ENCODE measurements at places on chromosomes 4 and X.

GRCh38 chr4:17347445-17347844 is 164.4 kb downstream of the QDPR start:
- peak; percentile 65 for DNase-seq

GRCh38 chr4:4985844-4986243 is 33.4 kb downstream of the CYTL1 start:
- no peak for DNase-seq

DNA sequence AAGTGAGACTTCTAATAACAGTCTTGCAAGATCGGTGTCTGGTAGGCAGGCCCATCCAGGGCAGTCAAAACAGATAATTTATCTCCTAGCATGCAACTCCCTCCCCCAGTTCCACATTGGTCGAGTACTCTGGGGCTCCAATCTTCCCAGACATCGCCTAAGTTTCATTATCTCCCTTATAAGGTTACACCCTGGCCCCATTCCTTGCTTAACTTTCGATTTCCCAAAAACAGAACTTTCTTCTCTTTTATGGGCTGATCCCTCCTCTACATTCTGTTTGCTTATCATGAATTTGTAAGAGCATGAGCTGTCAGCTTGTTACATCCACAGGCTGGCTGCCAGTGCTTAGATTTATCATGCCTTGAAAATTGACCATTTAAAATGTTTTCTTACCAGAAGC is 471.3 kb downstream of the TECRL start:
- no peak for DNase-seq

GRCh38 chr4:108811486-108811885 is 48.6 kb upstream of the ETNPPL start:
- no peak for DNase-seq

GRCh38 chr4:56181140-56181953 is 205.9 kb downstream of the AASDH start:
- DNase-seq, result peak; percentile 64

DNA sequence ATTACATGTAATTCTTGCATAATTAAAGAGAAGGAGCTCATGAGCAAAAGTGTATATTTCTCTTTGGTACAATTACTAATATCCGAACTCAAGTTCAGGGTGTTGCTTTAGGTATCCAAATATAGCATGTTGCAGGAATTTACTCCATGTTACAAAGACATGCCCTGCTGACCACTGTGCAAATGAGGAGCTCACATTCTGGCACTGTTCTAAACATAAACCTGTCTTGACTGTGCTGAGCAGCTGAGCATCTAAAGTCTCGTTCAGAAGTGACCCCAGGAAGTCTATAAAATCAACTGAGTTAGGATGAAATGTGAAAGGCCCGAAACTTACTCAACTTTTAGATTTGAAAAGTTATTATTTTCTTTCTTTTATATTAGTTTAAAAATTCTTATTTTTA is 124.3 kb downstream of the STIM2 start:
- DNase-seq, result no peak

DNA sequence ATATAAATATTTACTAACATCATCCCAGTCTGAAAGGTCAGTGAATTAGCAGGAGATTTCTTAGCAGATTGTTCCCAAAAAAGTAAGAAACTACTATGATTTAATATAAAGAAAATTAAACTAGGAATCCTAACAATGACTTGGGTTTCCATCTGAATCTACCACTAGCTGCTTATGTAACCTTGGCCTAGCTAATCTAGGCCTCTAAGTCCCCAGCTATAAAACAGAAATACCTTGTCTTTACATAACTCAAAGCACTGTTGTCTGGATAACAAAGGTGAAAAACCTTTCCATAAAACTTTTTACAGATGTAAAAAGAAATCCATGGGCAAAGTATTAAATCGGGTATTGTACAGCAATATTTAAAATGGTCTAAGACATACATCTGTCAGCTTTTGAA is 3.0 kb downstream of the FBXL5 start:
- no peak for DNase-seq

- no peak for DNase-seq
These were observed 42.0 kb downstream of the MFAP3L start for GRCh38 chr4:169984173-169984572.

GRCh38 chr4:54879576-54879975 is 221.8 kb downstream of the KIT start:
- DNase-seq, result no peak

DNA sequence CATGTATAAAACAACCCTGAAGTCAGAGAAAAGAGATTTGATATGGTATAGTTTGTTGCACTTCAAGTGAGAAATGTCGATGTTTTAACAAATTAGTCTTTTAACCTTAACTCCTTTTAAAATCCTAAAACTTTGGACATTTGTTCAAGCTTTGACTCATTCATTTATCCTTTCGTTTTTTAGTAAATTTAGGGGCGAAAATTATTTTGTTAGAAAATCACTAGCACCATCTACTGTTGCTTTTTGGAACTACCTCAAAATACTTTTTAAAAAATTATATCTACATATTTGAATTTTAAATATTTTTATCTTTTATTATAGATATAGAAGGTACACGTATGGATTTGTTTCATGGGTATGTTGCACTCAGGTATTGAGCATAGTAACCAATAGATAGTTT is 165.1 kb upstream of the POF1B start:
- no peak for DNase-seq

DNA sequence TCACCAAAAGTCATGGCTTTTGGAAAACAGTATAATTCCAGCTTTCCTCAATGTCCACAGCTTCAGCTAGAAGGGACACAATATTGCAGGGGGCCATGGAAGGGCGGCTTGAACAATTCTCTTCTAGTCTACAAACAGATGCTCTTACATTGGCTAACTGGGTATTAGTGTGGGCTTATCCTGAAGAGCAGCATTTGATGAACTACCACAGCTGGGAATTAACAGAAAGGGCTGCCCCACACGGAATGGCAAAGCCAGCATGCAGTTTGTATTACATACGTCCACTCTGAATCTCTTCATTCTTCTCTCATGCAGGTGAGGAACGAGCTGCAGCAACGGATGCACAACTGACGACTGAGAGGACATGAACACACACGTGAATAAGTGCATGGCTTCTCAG is 13.0 kb upstream of the PDCL2 start:
- no peak for DNase-seq

DNA sequence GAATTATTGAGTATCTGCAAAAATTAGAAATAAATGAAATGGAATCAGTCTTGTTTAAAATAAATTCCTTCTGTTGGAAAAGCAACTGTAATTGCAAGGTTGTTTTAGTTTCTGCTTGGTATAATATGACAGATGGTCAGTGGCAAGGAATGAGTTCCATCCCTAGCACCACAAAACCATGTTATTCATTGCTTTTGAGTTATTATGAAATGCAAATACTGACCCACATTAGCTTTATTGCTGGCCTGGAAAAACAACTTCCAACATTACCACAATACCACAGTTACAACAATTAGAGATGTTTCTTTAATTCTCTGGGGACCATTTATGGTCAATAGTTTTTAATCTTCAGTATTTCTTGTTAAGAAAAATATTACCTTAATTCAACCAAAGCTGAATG is 194.4 kb downstream of the TMA16 start:
- DNase-seq, result no peak

GRCh38 chrX:153471663-153472280 is 1.4 kb upstream of the HAUS7 start:
- no peak for DNase-seq

Data from activated naive CD4-positive, alpha-beta T cell treated with anti-CD3 and anti-CD28 coated beads for 36 hours (primary cell).